MV-4-11 (cell line): ENCODE measurements at places on chromosomes 6 and 20.
A peak's percentile ranks its signal among the peaks of the same experiment; 100 is the strongest.

DNA sequence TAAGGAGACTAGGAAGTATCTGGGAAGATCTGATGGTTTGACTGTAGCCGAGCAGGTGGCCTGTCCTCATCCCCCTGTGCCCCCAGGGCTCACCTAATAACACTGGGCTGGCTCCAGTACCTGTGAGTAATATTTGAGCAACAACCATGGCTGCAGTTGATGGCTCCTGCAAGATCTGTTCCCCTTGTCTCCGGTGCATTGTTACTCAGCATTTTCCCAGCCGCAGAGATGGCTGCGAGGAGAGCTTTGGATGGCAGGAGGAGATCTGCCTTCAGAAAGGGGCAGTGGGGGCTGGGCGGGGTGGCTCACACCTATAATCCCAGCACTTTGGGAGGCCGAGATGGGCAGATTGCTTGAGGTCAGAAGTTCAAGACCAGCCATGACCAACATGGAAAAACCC lies 39.3 kb downstream of the PTK7 start:
- no peak for DNase-seq

DNA sequence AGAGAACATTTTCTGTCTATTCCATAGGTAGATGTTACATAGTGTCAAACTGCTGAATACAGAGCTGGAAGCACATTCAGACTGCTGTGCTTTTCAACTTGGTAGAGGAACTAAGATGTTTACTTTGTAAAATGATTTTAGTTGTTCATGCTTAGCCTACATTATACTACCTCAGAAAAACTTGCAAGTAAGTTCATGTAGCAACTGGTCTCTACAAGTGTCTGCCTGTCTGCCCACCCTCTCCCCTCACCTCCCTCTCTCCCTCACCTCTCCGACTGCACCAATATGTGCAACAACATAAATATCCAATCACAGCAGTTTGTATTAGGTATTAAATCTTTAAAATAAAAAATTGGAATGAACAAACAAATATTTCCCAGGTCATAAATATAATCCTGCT lies 25.3 kb downstream of the ELOVL4 start:
- no peak for DNase-seq

- peak; percentile 92 for DNase-seq
These were observed 57.9 kb downstream of the TRIM38 start for GRCh38 chr6:26020329-26021000.

DNA sequence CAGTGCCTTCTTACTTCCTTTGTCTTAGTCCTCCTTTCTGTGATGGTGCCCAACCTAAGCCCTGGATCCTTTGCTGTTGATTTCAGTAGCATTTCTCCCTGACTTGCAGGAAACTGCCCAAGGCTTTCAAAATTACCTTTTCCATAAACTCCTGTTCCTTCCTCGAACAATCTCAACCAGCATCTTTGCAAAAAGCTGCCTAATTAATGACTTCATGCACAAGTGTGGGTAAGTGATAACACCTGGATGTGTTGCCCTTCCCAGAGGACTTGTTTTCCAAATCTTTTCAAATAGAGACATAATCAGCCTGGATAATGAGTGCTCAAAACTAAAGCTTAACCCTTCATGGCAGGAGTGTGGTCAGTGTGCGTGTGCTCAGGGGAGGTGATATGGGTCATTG lies 118.0 kb downstream of the PCSK2 start:
- DNase-seq, result no peak

DNA sequence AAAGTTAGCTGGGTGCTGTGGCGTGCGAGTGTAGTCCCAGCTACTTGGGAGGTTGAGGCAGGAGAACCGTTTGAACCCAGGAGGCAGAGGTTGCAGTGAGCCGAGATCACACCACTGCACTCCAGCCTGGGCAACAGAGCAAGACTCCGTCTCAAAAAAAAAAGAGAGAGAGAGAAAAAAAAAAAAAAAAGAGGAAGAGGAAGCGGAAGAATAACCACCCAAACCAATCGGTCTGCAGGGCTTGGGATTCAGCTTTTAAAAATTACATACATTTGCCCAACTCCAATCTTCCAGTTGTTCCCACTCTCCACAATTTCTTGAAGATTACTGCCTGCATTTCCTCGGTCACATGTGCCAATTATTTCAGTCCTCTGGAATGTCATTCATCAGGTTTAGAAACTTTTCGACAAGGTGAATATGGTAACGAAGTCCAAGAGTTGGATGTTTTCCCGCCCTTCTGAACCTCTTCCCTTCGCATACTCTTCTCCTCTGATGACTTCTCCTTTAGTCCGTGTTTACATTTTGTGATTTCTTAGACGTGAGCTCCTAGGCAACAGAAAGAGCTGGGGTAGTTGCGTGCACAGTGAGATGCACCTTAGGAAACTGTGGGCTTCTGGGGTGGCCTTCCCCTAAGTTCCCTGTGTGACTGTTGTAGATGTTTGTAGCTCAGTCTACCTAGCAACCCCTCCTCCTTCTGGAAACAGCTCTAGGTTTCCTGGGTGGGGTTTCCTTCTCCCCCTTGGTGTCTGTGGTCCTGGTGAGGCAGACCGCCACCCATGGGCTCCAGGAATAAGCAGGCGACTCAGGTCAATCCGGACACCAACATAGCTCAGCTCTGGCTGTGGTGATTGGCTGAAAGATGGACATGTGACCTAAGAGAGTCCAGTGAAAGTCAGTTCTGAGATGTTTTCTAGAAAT lies 63.0 kb upstream of the NCOA3 start:
- peak; percentile 56 for DNase-seq

DNA sequence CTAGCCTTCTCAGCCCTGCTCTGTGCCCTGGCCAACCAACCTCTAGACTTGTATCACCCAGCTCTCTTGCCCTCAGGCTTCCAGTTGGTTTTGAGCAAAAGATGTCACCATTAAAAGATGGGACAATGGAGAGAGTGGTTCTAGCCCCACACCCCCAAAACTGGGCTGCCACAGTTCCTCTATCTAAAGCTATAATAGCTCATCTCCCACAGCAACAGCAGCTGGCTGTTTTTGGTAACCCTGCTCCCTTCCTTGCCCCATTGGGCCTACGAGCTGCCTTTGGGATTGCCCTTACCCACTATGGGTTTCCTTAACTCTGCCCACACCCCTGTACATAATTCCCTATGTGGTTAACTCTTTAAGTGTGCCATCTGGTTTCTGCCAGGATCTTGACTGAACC lies 7.6 kb upstream of the SRSF3 start:
- peak; percentile 29 for DNase-seq

DNA sequence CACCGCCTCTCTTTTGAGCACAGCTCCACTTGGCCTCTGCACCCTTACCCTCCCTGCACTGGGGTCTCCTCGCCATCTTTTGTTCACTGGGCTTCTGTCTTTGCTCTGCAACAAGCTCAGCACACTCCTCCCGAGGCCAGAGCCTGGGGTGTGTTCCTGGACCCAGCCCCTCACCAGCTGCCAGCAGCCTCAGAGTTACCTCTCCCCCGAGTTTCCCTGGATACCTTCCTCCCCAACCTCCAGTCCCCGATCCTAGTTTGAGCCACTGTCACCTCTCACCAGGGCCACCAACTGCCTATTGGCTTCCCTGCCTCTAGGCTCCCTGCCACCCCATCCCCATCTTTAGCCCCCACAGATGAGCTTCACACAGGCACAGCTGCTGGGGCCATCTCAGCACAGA lies 12.3 kb downstream of the CYP21A2 start:
- no peak for DNase-seq

GRCh38 chr6:10759312-10759839 lies 11.8 kb downstream of the TMEM14B start:
- peak; percentile 32 for DNase-seq

- DNase-seq, result peak; percentile 9
These were observed 5.4 kb downstream of the OR2H2 start for GRCh38 chr6:29590218-29590808.

GRCh38 chr6:5164092-5164491 lies 79.0 kb downstream of the PPP1R3G start:
- DNase-seq, result no peak

DNA sequence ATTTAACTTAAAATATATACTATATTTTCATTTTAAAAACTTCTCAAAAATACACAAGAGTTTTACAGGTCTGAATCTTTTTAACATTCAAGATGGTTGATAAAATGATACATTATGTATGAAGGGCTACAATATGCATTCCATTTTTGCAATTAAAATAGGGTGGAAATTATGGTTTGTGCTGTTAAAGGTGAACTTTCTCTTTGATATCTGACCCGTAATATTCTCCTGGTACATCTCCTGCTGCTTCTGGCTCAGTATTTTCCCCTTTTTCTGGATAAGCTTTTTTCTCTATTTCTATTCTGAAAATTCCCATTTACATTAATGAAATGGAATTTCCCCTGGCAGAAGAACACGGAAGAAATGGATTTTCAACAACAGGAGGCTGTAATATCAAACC lies 27.4 kb upstream of the LCA5 start:
- DNase-seq, result no peak

DNA sequence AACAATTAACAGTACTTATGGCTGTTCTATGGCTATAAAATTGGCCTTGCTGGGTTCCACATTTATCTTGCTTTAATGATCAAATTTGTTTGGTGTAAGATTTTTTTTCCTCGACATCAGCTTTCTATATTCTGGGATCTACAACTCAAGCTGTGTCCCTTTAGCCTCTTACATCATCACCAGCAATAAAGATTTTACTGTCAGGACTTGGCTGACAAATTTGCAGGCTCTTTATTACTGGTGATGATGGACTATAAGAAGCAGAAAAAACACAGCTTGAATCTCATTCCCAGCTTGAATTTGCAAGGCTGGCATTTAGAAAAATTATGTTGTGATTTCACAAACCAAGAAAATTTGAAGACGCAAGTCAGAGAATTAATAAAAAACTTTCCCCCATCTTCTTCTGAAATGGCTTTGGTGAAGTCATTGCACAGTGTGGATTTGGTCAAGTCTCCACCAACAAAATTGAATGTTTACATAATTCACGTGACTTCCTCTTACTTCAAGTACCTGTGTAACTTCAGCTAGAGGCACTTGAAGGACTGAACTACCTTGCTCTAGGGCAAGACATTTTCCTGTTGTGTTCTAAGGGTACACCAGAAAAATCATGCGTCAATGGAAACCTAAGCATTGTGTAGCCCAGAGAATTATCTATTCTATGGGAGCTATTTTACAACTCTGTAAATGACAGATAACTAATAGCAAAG lies 175.0 kb downstream of the CBLN4 start:
- DNase-seq, result no peak

DNA sequence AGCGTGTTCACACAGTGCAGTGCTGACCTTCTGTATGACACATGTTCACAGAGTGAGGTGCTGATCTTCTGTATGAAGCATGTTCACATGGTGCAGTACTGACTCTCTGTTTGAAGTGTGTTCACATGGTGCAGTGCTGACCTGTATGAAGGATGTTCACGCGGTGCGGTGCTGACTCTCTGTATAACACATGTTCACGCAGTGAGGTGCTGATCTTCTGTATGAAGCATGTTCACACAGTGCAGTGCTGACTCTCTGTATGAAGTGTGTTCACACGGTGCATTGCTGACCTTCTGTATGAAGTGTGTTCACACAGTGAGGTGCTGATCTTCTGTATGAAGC lies 10.8 kb upstream of the SERPINB1 start:
- DNase-seq, result no peak

- peak; percentile 58 for DNase-seq
These were observed 307 bp downstream of the RANBP9 start for GRCh38 chr6:13711324-13711732.

DNA sequence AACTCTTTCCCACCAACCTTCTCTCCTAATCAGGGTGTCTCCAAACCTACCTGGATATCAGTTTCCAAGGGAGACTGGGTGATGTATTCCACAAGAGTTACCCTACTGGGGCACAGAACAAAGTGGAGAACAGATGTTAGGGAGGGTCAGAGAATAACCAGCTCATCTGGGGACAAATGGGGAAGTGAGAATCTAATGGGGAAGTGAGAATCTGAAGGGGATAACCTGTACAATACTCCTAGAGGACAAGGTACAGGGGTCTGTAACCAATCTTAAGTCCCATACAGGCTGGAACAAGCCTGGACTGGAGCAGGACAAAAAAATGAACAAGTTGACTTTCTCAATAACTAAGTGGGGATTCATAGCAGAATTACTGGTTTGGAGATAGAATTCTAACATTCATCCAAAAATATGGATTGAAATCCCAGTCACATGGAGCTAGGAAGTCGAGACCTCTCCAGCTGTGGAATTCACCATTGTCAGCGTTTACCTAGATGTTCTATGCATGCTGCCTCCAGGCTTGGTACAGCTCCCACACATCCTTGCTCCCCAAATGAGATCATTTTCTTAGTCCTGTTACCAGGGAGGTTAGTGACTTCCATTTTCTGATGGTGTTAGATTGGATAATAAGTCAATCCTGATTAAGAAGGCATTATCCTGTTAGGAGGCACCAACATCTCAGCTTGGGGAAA lies 214.8 kb upstream of the MOCS1 start:
- peak; percentile 88 for DNase-seq

DNA sequence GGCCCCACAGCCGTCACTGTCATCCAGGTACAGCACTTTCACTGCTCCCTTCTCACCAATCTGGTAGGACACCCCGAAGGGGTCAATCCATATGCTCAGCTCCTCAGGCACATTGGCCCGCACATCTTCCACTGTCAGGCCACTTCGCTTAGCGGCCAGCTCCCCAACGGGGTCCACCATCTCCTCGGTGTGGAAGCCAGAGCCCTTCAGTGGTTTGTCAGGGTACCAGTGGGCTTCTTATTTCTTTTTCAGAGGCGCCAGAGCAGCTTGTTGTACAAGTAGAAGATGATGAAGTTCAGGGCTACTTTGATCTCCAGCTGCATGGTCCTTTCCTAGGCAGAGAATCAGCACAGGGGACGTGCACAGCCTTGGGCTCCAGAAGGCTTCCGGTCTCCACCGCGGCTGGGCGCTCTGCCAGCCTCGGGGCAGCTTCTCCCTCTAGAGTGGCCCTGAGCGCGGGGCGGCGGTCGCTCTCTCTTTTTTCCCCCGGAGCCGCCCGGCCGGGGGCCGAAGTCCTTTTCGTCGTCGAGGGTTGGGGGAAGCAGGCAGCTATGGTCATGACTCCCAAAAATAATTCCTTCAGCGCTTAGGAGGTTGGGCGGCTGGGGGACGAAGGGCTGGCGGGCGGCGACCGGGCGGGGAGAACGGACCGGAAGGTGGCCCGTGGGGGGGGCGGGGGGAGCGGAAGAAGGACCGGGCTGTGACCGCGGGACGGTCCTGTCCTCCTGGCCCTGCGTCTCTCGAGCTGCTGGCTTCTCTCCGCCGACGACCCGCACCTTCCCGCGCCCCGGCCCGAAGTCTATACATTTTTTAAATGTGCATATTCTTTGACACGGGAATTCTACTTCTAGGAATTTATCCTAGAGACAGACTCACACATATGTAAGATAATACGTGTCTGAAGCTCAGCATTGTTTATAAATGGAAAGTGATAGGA lies 6.5 kb upstream of the ZSCAN9 start:
- DNase-seq, result peak; percentile 61

DNA sequence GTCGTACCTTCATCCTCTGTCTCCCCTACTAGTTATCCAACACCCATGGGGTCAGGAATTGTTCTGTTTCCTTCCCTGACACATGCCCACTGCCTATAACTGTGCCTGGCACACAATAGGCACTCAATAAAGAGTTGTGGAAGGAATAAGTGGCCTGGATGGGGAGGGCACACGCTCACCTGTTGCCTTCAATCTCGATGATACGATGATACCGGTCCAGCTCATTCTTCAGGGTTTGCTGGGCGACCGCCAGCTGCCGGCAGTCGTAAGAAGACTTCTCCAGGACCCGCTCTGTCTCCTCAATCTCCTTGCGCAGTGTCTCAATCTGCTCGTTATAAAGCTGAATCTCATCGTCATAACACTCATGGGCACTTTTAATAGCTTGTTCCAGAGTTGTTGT lies 32.5 kb downstream of the BFSP1 start:
- DNase-seq, result no peak

- DNase-seq, result no peak
These were observed 92.1 kb downstream of the RIN2 start for GRCh38 chr20:19850198-19850533.

GRCh38 chr6:128554302-128554701 lies 33.9 kb upstream of the PTPRK start:
- no peak for DNase-seq
